SK-N-SH (cell line): ENCODE measurements at places on chromosomes 11 and 22. TPM values are rescaled to one million over a fixed set of nuclear protein-coding genes. Genes with fewer than 3 reads are reported as not detected.

Gene TEX54
- polyA plus RNA-seq = not detected in 2 replicates

- DNase-seq = no peak
- no peaks in the 10 kb centered on the region for H3K27me3 ChIP-seq
- H3K4me1 ChIP-seq = peaks cover 44% of the 10 kb centered on the region
- no peak overlapping the region for H3K4me3 ChIP-seq
Observed at GRCh38 chr11:72373163-72373562, 61.2 kb downstream of the CLPB start.

- H3K4me1 ChIP-seq = peaks cover 20% of the 10 kb centered on the region
- H3K27me3 ChIP-seq = no peaks in the 10 kb centered on the region
- no peaks in the 10 kb centered on the region for H3K36me3 ChIP-seq
- H3K27ac ChIP-seq = no peak overlapping the region
- H3K4me3 ChIP-seq = no peak overlapping the region
Observed at GRCh38 chr22:17919276-17920144, 104.9 kb downstream of the MICAL3 start.

GRCh38 chr11:68655806-68656205, 28.5 kb upstream of the GAL start:
- DNase-seq = no peak
- H3K4me3 ChIP-seq = no peak overlapping the region
- peaks cover 10% of the 10 kb centered on the region; the same call in 1 of the 2 replicates for H3K4me1 ChIP-seq
- no peaks in the 10 kb centered on the region for H3K36me3 ChIP-seq

- no peaks in the 10 kb centered on the region for H3K36me3 ChIP-seq
- DNase-seq = no peak
- no peak overlapping the region for H3K4me3 ChIP-seq
- H3K27me3 ChIP-seq = no peaks in the 10 kb centered on the region
Observed at GRCh38 chr11:75031224-75031753, 42.6 kb downstream of the NEU3 start.

- peak; percentile 33 for DNase-seq
- H3K36me3 ChIP-seq = no peaks in the 10 kb centered on the region
- H3K27me3 ChIP-seq = no peaks in the 10 kb centered on the region
- no peak overlapping the region for H3K4me3 ChIP-seq
Observed at GRCh38 chr11:69867076-69868005, 48.1 kb upstream of the FGF3 start.

GRCh38 chr11:134333946-134334345, 2.2 kb downstream of the GLB1L2 start:
- H3K36me3 ChIP-seq = no peaks in the 10 kb centered on the region
- H3K4me3 ChIP-seq = no peak overlapping the region
- DNase-seq = no peak
- H3K27me3 ChIP-seq = peaks cover 7% of the 10 kb centered on the region; the same call in 1 of the 2 replicates
